OCI-M1 (cell line): ENCODE measurements at places on chromosomes 16 and 17.

DNA sequence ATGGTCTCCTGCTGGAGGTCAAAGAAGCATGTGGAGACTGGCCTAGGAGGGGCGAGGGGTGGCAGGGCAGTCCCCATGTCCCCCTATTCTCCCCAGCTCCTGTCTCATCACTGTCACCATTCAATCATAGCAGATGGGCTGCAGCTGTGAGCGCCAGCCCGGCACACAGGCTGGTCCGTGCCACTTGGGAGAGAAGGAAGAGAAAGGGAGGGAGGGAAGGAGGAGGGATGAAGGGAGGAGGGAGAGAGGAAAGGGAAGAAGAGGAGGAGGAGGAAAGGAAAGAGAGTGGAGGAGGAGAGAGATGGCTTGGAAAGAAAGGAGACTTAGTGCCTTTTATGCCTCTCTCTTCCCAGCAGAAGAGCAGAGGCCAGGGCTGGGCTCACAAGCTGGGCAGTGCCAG, 12.4 kb downstream of the NEUROD2 start:
- no peak for DNase-seq

DNA sequence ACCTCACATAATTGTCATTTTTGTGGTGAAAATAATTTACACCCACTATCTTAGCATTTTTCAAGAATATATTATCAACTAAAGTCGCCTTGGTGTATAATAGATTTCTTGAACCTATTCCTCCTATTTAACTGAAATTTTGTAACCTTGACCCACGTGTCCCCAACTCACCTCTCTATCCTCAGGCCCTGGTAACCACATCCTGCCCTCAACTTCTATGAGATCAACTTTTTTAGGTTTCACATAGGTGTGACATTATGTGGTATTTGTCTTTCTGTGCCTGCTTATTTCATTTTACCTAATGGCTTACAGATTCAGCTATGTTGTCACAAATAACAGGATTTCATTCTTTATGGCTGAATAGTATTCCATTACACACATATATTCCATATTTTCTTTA, 73.0 kb upstream of the CNTNAP4 start:
- no peak for DNase-seq

DNA sequence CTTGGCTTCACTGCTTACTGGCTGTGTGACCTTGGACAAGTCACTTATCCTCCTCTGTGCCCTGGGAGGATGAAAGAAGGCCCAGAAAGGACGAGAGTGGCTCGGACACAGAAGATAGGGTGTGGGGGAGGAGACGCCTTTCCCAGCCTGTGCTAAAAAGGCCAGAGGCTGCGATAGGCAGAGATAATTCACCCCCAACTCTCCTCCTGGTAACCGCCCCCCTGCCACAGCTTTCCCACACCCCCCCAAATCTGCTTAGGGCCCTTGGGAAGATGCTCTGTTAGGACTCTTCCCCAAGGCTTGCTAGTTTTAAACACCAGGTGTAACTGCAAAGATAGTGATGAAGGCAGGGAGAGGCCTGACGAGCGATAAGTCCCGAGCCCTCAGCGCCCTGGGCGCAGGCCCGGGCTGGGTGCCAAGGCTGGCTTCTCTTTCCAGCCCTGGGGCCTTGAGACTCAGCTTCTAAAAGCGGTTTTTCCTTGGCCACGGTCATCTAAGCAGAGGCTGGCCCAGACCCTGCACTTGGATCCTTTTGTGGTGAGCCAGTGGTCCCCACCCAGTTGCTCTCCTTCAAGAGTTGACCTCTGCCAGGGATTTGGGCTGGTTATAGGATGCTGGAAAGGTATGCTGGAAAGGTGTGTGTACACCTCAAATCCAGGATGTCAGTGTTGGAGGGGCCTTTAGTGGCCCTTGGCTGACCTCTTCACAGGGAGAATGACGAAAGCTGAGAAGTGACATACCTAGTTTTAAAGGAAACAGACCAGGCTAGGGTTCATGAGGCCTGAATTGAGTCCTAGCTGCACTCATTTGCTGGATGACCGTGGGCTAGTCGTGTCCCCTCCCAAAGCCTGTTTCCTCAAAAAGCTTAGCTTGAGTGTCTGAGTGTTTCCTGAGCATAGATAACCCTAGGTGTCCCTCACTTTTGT, 3.4 kb upstream of the PPP1R9B start:
- peak; percentile 91 for DNase-seq

DNA sequence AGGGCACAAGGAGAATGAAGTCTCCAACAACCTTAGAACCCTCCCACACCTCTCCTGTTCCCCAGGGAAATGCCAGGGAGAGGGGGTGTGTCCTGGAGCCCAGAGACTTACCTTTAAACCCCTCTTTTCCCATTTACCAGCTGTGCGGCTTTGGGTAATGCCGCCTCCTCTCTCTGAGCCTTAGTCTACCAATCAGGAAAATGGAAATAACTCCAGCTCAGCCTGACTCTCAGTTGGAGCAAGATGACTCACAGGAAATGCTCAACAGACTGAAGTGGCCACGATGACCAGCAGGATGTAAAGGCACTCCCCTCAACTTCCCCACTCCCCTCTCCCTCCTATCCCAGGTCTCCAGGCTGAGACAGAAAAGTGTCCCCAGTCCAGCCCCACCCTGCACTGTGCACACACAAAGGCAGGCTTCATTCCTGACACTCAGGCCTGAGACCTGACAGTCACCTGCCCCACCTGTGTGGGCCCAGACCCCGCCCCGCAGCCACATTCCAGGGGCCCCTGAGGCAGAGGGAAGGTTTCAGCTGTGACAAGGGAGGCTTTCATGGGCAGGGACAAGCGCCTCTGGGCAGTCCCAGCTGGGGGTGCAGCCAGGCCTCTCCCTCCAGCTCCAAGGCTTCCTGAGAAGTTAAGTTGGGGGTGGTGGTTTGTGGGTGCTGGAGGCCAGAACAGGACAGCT, 3.0 kb upstream of the KRT15 start:
- no peak for DNase-seq

DNA sequence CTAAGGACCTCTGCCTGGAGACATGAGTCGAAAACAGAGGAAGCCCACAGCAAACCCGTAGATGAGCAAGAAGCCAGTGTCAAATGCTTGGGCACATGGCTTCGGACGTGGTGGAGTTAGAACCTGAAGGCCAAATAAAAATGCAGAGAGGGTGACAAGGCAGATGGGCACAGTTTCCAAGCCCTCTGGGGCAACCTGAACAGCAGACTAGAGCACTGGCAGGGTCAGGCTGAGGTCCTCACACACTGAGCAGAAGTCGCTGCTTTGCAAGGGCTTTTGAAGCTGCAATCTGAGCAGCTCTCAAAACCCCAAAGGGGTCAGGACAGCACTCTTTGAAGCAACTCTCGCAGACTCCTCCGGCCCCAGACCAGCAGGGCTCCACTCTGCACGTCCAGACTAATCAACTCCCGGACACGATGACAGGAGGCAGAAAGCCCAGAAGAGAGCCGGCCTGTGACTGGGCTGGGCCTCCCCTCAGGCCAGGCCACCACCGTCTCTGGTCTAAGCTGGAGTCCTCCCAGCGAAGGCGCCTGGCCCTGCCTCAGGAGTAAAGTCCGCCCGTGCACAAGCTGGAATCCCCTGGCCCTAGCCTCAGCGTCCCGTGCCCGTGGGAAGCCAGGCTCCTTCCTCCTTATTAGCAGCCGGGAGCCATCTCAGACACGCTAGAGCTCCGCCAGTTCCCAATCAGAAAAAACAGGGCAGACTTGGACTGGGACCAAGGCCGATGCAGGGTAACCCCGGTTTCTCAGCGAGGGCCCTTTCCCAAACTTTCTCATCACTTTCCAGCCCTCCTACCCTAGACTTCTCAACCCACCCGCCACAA, 924 bp downstream of the SMARCD2 start:
- DNase-seq: peak; percentile 44

DNA sequence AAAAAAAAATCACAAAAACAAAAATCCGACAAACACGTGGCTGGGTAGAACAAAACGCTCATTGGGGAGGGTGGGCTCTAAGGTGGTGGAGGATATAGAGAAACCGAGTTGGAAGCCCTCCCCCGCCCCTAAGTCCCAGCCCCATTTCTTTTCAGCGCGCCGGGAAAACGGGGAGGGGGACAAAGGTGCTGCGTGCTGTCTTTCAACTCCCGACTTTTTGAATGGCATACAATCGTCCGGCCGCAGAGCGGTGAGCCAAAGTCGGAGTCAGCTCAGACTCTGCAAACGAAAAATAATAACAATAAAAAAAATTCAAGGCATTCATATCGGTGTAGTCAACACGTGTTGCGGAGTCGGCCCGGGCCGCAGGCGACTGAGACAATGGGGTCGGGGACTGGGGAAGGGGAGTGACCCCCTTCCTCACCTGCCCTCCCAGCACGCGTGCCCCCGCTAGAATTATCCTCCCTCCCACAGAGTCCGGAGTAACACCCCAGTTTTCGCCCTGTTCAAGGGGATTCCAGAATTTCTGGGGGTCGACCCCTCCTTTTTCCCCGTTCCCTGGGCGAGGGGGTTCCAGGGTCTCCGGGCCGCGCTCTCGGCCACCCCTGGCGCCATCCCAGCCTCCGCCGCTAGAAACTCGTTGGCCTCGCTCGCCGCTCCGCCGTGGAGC, 1.7 kb upstream of the IGF2BP1 start:
- peak; percentile 84 for DNase-seq

DNA sequence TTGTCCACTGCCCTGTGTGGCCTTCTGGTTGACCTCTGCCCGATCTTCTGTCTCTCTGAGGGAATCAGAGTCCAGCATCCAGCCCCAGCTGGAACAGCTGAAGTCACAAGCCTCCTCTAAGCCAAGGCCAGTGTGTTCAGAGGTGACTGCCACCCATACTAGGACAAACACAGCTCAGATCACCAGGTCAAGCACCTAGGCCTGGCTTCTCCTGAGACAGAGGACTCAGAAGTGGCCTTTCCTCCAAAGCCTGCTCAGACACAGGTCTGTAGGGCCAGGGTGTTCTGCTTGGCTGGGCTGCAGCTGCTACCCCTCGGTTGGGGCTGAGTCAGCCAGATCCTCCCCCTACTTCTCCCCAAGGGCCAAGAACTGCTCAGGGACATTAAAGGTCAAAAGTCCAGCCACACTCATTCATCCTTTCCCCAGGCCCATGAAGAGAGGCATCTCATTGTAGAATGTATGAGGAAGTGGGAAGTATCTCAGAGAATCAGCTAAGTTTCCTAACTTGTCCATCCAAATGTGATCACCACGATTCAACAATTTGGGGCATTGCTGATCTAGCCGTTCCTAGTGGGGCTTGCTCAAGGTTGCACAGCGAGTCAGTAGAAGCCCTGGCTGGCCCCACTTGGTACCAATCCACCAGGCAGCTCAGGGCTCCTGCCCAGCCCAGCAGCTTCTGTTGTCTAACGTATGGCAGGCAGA, 7.6 kb downstream of the SLC46A1 start:
- DNase-seq: no peak

DNA sequence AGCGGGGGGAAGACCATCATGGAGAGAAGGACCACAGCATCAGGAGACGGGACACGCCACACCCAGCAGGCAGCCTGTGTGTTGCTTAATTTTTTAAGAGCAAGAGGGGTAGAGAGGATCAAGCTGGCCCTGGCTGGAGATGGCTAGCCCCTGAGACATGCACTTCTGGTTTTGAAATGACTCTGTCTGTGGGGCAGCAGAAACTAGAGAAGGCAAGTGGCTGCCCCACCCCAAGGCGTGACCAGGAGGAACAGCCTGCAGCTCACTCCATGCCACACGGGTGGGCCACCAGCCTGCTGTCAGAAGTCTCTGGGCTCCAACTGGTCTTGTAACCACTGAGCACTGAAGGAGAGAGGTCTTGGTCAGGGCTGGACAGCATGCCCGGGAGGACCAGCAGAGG, 75.5 kb downstream of the SOCS1 start:
- DNase-seq: no peak

GRCh38 chr17:59641799-59642484, 22.2 kb downstream of the CLTC start:
- DNase-seq: peak; percentile 58

GRCh38 chr17:20172376-20172775, 163.2 kb downstream of the SPECC1 start:
- no peak for DNase-seq

DNA sequence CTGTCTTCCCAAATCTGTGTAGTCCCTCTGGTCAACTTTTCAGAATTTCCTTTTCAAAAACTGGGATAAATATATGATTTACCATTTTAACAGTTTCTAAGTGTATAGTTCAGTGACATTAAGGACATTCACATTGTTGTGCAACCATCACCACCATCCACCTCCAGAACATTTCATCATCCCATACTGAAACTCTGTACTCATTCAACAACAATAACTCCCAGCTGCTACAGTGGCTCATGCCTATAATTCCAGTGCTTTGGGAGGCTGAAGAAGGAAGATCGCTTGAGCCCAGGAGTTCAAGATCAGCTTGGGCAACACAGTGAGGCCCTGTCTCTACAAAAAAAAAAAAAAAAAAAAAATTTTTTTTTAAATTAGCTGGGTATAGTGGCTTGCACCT, 131.0 kb downstream of the AATF start:
- no peak for DNase-seq

DNA sequence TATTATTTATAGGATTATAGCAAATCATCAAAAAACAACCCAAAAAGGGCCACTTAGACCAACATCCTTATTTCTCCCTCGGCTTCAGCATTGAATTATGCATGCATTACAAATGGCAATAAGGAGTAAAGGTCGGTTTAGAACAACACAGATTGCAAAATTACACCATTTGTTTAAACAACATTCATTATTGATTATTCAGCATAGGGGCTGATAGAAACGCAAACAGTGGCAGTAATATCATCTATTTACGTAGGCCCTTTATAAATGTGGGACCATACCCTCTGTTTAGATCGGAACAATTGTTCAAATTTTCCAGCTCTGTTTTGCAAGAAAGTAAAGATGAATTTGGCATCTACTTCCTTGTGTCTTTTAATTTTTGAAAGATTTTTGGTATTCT, 153.3 kb downstream of the WWOX start:
- no peak for DNase-seq

DNA sequence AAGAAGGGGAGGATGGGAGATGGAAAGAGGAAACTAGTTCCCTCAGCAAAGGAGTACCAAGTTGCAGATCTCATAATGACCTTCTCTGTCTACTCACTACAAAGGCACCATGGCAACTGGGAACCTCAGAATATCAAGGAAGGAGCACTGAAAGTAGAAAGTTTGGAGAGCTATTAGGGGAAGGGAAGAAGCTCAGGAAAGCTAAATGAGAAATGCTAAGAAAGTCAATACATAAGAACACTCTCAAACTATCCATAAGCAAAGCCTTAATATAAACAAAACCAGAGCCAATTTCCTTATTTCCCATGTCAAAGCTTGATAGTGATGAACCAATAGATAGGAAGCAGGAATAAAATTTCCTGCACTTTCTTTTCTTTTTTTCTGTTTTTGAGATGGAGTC, 57.9 kb upstream of the C17orf78 start:
- no peak for DNase-seq

- no peak for DNase-seq
Measured at GRCh38 chr16:77780378-77780837, 8.0 kb upstream of the VAT1L start.

GRCh38 chr17:30222721-30223175, 12.7 kb downstream of the SLC6A4 start:
- no peak for DNase-seq
